ENCODE measurements at places on chromosomes 13 and 19.

GRCh38 chr13:99310382-99311031, 3.3 kb upstream of the GPR183 start:
- DNase-seq, result no peak

DNA sequence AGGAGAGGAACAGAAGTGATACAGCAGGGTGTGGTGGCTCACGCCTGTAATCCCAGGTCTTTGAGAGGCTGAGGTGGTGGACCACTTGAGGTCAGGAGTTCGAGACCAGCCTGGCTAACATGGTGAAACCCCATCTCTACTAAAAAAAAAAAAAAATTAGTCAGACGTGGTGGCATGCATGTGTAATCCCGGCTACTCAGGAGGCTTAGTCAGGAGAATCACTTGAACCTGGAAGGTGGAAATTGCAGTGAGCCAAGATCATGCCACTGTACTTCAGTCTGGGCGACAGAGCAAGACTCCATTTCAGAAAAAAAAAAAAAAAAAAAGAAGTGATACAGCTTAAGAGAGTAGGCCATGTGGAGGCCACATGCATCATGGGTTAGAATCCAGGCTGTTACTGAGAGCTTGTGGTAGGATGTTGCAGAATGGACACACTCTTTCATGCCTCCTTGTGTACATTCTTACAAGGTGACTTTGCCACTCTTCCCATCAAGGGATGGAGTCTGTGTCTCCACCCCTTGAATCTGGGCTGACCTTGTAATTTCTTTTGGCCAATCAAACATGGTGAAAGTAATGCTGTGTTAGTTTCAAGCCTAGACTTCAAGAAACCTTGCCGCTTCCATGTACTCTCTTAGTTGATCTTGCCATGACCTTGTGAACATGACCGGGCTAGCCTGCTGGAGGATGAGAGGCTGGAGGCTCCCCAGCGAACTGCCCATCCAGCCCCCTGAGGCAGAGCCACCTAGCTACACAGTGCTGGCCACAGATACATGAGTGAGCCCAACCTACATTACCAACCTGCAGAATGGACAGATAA, 12.3 kb downstream of the FAM187B start:
- no peak for DNase-seq

GRCh38 chr13:46953331-46953730, 56.5 kb upstream of the HTR2A start:
- no peak for DNase-seq

DNA sequence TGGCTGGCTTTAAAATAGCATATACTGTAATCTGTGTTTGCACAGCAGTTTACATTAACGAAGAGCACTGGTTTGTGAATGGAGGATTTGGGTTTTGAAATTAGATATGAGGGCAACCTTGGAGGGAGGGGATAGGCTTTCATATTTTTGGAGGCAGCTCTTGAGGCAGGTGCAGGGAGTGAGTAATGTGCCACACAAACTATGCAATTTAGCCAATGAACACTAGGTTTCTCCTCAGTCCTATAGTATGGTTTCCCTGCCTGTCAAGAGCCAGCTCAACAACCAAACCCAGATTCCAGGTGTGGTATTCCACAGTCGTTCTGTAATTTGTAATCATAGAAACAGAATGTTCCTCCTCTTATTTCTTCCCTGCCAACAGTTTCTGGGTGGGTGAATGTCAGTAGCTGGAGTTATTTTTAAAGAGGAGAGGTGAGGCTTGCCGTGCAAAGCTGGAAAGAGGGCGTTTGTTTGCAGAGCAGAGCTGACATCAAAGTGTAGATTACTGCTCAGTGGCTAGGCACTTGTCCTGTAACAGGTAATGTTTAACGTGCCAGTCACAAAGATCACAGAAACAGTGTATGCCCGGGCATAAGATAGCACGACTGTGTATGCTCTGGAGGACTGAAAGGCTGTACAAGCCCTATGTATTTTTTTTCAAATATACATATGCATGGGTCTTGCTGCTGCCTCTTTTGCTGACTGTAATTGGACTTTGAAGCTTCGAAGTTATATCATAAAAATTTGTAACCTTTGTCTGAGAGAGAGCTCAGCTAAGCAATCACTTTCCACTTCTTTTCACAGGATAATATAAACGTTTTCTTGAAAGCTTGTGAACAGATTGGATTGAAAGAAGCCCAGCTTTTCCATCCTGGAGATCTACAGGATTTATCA, 124.2 kb downstream of the LMO7 start:
- DNase-seq, result no peak

DNA sequence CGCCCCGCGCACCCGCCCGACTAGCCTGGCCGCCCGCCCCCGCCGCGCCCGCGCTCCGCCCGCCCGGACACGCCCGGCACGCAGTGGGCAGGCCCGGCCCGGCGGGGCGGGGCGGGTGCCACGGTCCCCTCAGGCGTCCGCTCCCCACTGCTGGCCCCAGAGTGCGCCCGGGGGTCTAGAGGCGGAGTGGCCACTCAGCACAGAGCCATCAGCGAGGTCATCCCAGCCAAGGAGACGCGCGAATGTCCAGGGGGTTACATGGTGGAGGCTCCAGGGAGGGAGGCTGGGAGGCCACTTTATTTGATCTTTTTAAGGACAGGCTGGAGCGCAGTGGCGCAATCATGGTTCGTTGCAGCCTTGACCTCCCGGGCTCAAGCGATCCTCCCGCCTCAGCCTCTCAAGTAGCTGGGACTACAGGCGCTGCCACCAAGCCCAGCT, 236 bp upstream of the TINCR start:
- no peak for DNase-seq

DNA sequence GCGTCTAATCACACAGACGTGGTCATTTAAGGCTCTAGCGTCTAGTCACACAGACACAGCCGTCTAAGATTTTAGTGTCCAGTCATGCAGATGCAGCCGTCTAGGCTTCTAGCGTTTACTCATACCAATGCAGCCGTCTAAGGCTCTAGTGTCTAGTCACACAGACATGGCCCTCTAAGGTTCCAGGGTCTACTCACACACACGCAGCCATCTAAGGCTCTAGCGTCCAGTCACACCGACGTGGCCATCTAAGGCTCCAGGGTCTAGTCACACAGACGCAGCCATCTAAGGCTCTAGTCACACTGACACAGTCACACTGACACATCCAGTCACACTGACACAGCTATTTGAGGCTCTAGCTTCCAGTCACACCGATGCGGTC, 55.7 kb downstream of the KLF2 start:
- DNase-seq, result no peak

GRCh38 chr13:39779337-39780265, 124.1 kb downstream of the COG6 start:
- no peak for DNase-seq

DNA sequence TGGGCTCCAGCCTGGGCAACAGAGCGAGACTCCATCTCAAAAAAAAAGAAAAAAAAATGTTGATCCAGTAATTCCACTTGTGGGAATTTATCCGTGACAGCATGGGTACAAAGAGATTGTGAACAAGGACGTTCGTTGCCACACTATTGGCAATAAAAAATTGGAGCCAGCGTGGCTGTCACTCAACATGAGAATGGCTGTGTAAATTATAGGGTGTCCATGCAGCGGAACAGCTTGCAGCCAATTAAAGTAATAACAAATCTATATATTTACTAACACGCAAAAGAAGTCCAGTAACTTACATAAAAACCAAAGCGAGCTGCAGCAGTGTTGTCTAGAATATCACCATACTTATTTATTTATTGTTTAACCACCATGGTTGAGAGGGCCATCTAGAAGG, 19.3 kb downstream of the DPF1 start:
- DNase-seq, result no peak

DNA sequence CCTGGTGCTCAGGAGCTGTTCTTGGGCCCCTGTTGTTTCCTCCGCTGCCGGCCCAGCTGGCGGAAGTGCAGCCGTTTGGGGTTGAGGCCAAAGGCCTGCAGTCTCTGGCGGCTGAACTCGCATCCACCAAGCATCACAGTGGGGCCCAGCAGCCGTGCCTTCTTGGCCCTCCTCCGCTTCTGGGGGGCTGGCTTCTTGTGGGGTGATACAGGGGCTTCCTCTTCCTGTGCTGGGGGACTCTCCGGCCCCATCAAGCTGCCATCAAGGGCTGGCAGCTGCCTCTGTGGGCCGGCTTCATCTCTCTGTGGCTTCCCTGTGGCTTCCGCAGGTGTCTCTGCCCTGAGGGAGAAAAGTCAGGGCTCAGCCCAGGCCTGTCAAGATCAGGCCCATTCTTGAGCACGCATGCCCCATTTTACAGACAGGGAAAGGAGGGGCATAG, 10.3 kb downstream of the ATG4D start:
- DNase-seq, result no peak

DNA sequence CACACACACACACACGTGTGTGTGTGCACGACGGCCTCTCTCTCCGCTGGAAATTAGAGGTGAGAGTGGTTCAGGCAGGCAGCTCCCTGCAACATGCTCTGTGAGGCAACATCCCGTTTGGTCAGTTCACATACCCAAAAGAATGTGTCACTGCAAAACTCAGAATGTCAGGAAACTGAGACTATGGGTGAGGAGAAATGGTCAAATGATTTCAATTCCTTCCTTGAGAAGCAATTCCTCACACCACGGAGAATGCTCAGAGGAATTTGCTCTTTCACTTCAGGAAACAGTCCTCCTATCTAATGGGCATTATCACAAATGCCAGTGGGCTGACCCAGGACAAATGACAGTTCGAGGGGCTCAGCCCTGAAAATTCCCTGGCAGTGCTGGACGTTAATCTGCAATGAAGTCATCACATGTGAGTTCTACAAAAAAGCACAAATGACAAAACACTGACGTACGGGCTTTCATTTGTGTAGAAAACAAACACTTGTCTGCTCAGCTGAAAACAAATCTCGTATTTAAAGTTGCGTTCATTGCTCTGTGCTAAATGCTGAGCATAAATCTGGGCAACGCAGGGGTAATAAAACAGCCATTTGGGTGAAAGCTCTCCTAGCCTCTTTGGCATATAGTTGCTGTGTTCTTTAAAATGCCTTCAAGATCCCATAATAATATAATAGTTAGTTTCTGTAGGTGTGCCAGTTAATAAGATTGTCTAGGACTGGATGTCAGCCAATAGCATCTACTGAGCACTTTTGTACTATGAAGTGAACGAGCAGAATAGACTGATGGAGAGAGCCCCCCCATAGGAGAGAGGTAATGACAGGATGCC, 18.6 kb upstream of the LATS2 start:
- DNase-seq, result no peak

GRCh38 chr13:105952233-105952972, 583.1 kb downstream of the EFNB2 start:
- no peak for DNase-seq

DNA sequence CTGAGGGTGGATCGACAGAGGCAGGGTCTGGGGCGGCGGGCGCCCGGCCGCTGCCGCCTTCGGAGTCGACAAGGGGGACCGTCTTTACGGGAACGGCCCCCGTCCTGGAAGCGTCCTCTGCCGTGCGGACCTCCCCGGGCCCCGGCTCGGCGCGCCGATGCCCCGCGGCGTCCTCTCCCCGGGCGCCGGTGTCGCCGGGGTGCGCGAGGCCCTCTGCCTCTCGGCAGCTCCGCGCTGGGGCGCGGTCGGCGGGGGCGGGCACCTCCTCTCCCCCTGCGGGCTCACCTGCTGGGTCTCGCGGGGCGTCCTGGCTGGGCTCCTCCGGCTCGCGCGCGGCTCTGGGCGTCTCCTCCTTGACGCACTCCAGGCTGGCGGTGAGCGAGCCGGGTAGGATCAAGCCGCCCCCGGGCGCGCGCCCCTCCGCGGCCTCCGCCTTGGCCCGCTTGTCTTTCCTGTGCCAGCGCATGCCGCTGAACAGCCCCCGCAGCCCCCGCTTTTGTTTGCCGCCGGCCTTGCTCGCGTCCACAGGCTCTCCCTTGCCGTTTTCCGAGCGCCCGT, 1.5 kb downstream of the AMER2 start:
- no peak for DNase-seq

All from vagina (tissue), 2 donors.